Activated effector memory CD4-positive, alpha-beta T cell treated with Interleukin-2 at 50 U/mL for 16 hours (primary cell): ENCODE measurements at places on chromosomes 4 and X.
A peak's percentile ranks its signal among the peaks of the same experiment; 100 is the strongest.

- DNase-seq, result no peak
These were observed 109.0 kb upstream of the AADAT start for GRCh38 chr4:170198747-170199146.

DNA sequence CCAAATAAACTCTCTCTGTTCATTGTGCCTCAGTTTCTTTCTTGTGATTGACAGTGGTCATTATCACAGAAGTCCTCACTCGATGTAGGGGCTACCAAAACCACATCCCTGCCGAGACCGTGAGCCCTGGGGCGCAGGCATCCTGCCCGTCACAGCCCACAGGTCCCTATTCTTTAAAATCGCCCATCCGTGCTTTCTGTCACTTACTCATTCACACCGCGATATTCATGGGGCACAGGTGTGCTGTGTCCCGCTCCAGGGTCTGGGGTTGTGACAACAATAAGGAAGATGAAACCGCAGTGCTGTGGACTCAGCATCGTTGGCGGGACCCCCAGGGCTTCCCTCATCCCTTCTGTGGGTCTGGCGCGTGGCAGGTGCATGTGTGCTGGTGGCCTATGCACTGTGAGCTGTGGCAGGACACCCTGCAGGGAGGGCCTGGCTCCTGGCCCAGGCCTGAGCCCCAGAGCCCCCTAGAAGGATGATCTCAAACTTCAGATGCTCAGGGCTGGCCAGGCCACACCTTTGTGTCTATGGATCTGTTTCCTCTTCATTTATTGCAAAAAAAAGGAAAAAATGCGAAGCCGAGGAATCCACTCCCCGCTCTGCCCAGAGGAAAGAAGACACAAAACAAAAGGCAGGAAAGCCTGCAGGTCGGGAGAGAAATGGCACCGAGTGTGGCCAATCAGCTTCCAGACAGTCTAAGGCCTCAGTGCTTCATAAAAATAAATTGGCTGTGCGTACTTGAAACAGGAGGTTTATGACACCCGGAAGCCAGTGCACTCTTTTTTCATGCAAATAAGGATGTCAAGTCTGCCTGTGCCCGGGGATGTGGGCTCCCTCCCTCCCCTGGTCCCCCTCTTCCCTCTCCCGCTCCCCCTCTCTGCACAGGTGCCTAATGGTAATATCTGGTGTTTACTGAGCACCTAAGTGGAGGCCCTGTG, 109.5 kb upstream of the ADRA2C start:
- DNase-seq, result no peak

DNA sequence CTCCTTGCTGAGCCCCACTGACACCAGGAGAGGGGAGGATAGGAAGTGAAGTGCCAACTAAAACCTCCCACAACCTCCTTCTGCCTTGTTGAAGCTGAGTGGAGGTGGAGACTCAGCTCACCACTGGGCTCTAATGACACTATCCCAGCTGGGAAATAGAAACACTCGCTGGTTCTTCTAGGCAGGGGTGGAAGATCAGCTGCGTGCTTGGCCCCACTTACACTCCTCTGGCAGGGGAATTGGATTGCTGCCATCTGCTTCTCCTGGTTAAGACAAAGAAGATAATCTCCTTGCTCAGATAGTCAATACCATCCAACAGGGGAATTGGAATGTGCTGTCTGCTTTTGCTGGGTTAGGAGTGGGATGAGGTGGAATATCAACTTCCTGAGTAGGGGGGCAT, 392.5 kb downstream of the ZNF674 start:
- DNase-seq, result no peak

DNA sequence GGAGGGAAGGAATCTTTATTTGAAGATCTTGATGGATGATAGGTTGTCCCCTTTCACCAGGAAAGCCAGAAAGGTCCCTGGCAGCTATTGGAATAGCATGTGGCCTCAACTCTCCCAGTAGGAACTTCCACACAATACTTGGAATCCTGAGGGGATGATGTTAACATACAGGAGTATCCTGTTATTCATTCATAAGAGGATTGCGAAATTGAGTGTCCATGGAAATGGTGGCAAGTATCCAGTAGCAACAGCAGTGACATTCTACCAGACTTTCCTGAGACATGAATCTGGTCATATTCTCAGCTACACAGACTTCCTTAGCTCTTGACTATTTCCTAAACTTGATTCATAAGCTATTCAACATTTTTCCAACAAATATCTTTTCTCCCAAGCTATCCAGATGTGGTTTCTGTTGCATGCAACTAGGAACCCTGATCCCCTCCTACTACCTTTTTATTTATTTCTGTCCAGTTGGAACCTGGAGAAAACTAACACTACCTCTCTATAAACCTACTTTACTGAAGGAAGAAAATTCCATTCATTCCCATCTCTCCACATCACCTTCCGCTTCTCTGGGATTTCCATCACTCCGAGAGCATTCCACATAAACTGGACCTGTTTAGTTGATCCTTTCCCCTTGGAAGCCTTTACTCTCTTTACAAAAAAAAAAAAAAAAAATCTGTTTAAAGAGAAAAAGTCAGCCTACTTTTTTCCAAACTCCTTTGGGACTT, 101.8 kb downstream of the ANXA5 start:
- no peak for DNase-seq

GRCh38 chr4:23324021-23324690, 565.7 kb downstream of the PPARGC1A start:
- no peak for DNase-seq

DNA sequence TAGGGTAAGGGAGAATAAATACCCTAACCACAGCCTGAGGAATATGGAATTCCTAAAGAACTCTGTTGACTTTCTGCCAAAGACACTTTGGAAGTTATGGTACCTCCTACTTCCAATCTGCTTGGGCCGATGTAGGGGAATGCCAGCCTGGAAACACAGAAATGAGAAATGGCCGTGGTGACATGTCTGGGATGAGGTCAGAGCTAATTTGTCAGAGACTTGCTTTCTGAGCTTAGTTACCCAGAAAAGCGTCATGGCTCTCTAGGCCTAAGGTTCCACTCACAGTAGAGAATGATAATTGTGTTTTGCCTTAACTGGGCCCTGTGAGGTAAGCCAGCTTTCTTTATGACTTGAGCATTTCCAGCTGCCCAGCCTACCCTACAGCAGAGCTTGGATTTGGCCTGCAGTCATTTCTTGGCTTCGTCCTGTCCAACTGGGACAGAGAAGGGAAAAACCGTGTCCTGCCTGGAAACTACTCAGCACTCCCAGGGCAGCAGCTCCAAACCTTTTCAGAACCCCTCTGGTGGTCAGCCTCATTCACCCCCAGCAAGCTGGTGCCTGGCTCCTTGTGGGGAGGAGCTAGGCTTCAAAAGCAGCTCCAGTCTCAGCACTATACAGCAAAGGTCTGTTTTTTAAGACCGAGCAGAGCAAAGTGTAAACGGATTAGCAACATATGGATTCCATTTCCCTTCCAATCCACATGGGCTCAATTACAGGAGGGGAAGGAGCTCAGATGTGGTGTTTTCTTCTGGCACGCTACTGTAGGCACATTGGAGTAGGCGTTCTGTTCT, 92.3 kb downstream of the RLIM start:
- DNase-seq, result no peak

- no peak for DNase-seq
These were observed 55.2 kb upstream of the TBC1D9 start for GRCh38 chr4:140811429-140811828.

DNA sequence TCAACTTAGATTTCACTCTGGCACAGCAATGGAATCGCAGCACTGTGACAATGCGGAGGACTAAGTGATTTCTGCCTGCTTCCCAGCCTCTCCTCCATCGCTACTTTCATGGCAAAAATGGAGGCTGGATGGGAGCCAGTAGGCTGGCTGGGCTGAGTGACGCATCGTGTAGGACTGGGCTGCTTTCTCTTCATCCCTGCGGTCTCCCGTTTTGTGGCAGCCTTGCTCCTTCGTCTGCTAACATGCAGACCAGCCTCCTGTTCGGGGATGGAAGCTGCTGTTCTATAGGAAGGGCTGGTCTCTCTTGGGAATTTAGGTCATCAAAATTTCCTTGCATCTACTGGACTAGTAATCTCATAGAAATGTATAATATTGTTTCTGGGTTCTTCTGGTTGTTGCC, 15.8 kb upstream of the RGS12 start:
- DNase-seq, result no peak

- DNase-seq, result no peak
These were observed 477.2 kb upstream of the INTU start for GRCh38 chr4:127155555-127155954.

DNA sequence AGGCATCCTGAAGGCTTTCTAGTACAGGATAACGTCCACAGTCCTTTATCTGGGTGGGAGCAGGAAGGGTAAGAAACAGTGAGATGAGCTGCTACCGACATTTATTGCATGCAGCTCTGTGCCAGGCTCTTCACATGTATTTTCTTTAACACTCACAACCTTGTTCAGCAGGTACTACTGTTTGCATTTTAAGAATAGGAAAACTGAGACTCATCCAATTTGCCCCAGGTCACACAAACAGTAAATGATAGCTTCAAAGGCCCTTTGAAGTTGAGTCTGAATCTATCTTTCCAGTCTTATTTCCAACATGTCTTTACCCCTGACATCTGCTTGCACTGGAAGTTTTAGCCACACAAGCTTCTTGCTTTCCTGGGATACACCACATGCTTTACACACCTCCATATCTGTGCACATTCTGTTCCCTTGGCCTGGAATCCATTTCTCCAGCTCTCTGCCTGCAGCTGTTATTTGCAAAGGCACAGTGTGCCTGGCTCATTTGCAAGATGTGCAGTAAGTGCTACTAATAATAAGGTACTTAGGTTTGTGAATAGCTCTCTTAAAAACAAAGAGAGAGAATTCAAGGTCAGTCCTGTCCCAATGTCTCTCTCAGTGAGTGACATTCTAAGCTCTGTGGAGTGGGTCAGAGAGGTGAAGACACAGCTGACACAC, 61.2 kb downstream of the METTL14 start:
- DNase-seq, result no peak

- DNase-seq, result no peak
These were observed 90.3 kb downstream of the DHRSX start for GRCh38 chrX:2410279-2411020.

DNA sequence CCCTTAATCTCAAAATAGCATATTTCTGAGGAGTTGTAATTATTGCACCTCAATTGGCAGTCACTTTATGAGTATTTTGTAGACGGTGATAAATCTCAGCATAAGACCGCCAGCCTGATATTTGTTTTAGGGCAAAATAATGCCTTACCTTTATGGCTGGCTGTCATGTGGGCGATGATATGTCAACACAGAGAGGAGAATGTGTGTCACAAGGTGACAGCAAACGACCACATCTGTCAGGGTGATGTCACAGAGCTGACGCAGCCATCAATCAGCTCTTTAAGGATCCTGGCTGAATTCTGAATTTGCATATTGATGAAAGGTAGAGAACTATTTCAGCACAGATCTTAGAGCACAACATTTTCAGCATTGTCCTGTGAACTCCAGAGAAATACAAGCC, 209.7 kb downstream of the CEP135 start:
- no peak for DNase-seq

- no peak for DNase-seq
These were observed 2.8 kb downstream of the PSAPL1 start for GRCh38 chr4:7431696-7432530.

- DNase-seq, result no peak
These were observed 1025.5 kb downstream of the RPA4 start for GRCh38 chrX:97909245-97909644.

DNA sequence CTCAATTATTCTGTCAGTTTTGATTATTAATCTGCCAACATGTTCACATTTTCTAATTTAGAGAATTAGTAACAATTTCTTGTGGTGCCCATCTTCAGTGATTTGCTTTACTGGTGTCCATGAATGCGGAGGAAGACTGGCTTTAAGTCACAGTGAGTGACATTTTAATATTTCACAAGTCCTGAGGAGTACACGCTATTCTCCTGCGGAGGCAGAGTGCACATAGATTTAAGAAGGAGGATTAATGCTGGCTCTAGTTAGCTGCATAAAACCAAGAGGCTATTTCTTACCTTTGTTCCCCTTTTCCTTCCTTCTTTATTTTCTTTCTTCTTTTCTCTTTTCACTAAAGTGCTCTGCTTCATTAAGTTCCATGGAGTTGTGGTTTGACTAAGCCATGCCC, 495.2 kb upstream of the IGFBP7 start:
- DNase-seq, result no peak

GRCh38 chrX:39149761-39150160, 348.5 kb downstream of the MID1IP1 start:
- peak; percentile 27 for DNase-seq

GRCh38 chr4:129526812-129527211, 430.9 kb downstream of the C4orf33 start:
- no peak for DNase-seq

DNA sequence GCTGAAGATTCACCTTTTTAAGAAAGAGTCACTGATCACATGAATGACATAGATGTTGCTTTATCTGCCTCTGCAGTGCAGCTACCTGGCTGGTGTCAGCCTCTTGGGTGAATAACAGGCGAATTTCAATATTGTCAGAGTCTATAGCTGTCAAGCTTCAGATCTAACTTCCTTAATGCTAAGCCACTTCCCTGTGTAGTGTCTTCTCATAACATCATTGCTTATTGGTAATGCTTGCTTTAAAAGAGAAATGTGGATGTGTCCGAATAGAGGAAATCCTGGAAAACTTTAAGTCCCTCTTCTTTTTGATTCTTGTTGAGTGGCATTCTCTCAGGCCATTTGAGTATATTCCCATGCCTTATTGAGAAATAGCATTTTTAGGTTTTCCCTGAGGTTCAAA, 7.3 kb upstream of the IGFBP7 start:
- DNase-seq, result no peak

DNA sequence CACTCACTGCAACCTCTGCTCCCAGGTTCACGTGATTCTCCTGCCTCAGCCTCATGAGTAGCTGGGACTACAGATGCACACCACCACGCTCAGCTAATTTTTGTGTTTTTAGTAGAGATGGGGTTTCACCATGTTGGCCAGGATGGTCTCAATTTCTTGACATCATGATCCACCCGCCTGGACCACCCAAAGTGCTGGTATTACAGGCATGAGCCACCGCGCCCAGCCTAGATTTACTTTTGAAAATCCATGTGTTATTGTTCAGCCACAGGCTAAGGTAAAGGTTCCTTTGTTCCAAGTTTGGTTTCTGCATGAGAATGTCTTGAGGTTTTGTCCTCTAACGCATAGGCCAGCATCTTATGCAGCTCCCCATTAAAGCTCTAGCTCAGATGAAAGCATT, 371.6 kb downstream of the DMD start:
- DNase-seq, result no peak

DNA sequence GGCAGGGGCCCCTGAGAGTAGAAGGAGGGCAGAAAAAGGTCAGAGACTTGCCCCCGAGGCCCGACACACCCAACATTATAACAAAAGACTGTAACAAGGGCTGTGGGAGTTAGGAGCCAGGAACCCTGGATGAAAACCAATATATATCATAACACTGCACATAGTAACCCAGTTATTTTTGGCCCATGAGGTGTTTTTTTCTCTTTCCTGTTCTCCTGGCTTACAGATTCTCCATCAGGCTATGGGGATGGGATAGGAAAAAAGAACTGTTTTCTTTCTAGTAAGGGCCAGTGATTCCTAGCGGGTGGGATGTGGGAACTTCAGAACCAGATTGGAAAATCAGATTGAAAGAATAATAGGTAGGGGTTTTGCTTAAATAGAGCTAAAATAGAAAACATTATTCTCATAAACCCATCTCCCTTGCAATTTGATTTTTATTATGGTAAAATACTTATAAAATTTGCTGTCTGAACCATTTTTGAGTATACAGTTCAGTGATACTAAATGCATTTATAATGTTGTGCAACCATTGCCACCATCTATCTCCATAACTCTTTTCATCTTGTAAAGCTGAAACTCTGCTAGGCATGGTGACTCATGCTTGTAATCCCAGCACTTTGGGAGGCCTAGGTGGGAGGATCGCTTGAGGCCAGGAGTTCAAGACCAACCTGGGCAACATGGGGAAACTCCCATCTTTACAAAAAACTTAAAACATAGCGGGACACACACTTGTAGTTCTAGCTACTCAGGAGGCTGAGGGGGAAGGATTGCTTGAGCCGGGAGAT, 33.5 kb downstream of the SNX25 start:
- DNase-seq, result no peak
